ENCODE measurements at places on chromosomes 5 and 9. TPM values are rescaled to one million over a fixed set of nuclear protein-coding genes. Genes with fewer than 3 reads are reported as not detected.

DNA sequence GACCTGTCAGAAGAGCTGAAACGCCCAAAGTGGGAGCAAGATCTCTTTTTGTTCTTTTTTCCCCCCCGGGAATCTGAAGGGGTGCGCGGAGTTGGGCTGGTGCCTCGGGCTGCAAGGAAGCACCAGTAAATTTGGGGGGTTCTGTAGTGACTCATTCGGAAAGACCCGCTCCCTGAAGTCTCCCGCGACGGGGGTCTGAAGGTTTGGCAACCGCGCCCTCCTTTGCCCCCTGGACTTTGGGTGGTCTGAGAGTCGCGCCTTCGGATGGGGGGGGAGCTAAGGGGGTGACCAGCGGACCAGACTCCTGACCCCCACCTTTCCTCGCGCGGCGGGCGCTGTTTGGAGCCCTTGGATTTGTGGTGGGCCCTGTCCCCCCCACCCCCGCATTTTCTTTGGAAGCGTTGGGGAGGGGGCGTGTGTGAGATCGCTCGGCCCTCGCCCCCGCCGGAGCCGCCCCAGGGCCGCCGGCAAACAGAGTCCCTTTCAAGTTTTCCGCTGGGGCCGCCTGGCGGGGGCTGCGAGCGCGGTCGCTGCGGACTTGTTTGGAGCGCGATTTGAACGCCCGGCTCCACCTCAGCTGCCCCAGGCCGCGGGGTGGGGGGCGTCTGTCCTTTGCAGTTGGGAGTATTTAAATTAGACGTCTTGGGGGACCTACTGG lies 2.0 kb downstream of the CXXC5 start:
- DNase-seq: peak; percentile 91

- DNase-seq: no peak
These were observed 507.7 kb upstream of the PTGER4 start for GRCh38 chr5:40171971-40172370.

GRCh38 chr5:135310328-135310989 lies 88.6 kb downstream of the MACROH2A1 start:
- no peak for DNase-seq

DNA sequence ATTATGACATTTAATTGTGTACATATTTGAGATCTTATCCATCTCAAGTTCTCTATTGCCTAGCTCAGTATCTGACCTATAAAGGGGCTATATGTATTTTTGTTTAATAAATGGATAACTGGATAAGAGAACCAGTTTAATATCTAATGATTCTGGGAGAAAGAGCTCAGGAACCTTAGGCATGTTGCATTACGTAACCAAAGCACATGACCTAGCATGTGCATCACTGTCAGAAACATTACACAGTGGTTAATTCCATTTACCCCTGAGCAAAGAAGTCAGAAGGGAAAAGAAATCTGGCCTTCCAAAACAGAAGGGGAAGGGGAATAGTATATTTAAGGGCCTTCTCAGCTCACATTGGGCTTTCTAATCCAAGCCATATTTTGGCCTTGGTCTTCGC lies 12.3 kb downstream of the PAPPA start:
- DNase-seq: no peak

ENC1 gene
- total RNA-seq: 11.0 TPM

DNA sequence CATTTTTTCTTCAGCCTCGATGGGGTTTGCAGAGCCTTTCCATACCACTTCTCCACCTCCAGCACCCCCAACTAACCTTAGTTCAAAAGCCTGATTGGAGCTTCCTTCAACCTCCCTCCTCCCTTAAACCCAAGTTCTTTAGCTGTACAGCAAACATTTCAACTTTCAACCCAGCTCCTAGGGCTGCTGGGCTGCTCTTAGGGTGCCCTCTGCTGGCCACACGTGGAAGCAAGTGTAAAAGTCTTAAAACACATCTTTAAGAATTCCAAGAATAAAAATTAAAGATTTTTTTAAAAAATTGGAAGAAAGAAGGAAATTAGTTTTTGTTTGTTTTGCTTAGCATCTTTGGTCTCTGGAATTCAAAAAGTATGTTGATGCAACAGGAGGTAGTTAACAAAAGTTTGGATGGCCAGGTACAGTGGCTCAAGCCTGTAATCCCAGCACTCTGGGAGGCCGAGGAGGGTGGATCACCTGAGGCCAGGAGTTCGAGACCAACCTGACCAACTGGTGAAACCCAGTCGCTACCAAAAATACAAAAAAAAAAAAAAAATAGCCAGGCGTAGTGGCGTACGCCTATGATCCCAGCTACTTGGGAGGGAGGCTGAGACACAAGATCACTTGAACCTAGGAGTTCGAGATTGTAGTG lies 15.5 kb upstream of the HSD17B3 start:
- DNase-seq: no peak

Data from upper lobe of left lung (tissue), 6 donors.